Stomach (tissue), 19 donors: ENCODE measurements at places on chromosomes 11 and 22.

DNA sequence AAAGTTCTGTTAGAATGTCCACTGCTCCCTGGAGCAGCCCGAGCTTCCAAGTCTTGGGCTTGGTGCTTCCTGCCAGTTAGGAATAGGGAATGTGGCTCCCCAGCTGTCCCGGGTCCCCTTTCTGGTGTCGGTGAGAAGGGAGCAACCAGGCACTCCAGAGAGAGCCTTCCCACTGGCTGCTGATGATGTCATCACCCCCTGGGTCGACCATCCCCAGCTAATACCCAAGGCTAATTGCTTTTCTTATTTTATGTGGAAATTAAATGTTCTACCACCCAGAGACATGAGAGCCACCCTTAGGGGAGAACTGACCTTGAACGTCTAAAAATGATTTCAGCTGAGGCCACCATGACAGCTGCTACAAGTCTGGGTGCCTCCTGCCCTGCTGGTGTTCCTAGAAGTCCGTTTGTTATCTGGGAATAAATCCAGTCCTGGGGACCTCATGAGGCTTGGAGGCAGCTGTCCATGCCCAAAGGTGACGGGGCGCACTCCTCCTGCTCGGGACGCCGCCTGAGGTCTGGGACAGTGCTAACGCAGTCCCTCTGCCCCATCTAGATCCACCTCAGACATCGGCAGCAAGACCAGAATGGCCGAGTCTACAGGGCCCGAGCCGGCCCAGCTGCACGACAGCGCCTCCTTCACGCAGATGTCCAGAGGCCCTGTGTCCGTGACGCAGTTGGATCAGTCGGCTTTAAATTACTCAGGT is 42.3 kb downstream of the C11orf91 start:
- no peak for DNase-seq

DNA sequence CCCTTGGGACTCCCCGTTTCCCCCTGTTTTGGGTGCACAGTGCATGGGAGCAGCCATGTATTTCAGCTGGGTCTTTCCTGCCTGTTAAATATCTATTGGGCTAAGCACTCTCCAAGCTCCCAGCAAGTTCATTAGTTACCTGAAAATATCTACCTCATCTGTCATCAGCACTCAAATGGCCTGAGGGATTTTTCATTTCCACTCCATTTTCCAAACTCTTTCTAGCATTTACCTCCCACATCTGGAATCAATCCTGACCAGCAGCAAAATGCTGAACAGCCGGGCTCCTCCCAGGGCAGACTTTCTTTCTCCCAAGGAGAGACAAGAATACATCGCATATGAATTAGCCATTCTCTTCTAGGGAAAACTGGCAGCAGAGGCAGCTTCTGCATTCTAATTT is 273.5 kb upstream of the MPPED2 start:
- peak; percentile 10 for DNase-seq

GRCh38 chr11:7677071-7677470 is 3.8 kb upstream of the CYB5R2 start:
- no peak for DNase-seq

- DNase-seq = no peak
Measured at GRCh38 chr11:3950996-3951660, 95.7 kb downstream of the STIM1 start.

DNA sequence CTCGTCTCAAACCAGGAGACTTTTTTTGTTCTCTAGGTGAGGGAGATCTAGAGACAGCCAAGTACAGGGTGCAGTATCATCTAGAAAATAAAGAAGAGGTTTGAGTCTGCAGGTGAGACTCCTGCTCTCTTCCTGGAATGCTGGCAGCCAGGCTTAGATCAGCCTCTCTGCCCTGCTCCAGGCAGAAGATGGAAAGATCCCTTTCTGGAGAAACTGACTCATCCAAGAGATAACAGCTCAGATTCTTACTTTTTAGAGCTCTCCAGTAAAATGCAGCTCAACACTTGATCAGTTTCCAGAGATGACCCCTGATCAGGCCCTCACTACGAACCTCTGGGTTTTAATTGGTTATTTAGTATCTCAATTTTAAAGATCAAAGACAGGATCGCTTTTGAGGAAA is 44.6 kb upstream of the EHF start:
- no peak for DNase-seq

DNA sequence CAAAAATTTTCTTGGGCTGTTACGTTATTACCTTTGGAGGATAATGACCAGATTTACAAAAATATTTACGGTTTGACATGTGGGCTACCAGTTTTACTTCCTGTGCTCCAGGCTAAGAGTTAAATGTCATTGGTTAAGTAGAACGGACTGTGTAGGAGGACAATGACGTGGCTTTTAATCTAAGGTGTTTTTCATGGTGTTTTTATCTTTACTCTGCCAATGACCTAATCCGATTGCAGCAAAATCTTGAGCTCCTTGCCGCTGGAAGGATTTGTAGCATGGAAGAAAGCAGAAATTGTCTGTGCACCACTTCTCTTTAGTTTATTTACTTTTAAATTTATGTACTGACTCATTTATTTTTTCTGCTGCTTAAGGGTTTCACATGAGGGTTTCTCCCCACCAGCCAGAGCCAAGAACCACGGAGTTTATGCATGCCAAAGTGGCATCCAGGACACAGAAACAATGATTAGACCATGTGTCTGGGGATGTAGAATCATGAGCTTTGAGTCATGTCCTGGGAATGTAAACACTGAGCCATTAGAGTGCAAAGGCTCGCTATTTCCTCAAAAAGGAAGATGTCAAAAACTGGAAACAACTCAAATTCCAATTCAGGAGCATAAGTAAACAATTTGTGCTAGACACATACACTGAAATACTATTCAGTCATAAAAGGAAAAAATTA is 1.9 kb upstream of the CARD16 start:
- DNase-seq = peak; percentile 77

GRCh38 chr22:49369726-49370626 is 457.7 kb downstream of the BRD1 start:
- DNase-seq = peak; percentile 15

DNA sequence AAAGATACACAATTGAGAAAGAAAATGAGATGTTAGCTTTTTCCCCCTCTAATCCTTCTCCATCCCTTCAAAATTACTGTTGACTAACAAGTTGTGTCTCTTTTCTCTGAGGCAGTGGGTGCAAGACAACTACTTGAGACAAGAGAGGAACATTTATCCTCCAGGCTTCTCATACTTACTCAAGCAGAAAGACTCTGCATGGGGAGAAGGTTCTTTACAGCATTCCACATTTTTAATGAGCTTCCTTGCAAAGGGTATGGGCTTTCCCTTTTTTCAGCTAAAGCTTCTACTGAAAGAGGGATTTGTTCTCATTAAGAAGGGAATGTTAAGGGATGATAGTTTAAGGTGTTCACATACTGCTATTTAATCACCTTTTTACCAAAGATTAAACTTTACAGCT is 47.8 kb downstream of the PAX6 start:
- DNase-seq = no peak

DNA sequence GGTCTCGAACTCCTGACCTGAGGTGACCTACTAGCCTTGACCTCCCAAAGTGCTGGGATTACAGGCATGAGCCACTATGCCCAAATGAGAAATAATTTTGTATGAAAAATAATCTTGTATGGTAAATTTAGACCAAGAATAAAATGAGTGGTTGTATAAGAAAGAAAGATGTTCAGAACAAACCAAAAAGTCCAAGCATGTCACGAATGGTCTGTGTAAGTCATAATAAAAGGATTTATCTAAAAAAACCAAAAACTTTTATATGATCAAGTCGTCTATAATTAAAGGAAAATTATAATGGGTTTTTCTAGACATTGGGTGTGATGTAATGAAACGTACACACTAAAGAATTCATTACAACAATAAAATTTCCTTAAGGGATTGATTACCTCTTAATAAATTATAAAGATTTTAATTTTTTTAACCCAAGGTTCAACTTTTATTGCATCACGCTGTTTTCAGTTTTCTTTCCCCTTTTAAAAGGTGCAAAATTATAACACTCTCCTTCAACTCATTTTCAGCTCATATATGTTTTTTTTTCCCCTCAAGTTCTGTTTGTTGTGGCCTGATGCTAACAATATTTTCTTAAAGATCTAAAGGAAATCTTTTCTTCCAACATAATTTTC is 8.9 kb upstream of the AQP11 start:
- no peak for DNase-seq

GRCh38 chr11:108369064-108369463 is 98.3 kb downstream of the C11orf65 start:
- no peak for DNase-seq

GRCh38 chr11:28537822-28538221 is 429.6 kb downstream of the METTL15 start:
- DNase-seq = no peak

- DNase-seq = no peak
Measured at GRCh38 chr11:116837231-116838091, at the start of gene APOA1. TSS of gene APOA1 (minus strand) at chr11:116837622. CDS start at chr11:116837387, 235 bp downstream.
